ENCODE measurements at places on chromosomes 2 and 18.

DNA sequence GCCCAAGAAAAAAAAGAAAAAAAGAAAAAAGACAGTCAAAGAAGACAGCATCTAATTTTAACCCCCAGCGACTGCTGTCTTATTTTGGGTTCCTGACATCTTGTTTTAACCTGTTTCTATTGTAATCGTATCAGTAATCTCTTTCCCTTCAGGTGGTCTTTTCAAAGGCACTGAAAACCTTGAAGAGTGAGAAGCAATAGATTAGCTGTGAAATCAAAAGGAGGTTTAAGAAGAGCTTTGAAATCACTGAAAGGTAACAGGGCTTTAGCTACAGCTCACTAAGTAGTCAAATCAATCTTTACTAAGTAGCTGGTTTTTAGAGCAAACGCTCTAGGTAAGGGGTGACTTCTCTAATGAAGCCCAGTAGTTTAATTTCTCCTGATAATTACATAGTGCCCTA, 5.4 kb upstream of the TANC1 start:
- DNase-seq, result no peak

- no peak for DNase-seq
Observed at GRCh38 chr2:67878743-67879142, 184.1 kb downstream of the C1D start.

GRCh38 chr2:81195017-81195773, 890.6 kb upstream of the LRRTM1 start:
- DNase-seq, result no peak

GRCh38 chr2:28445448-28446258, 50.2 kb upstream of the PLB1 start:
- DNase-seq, result no peak

DNA sequence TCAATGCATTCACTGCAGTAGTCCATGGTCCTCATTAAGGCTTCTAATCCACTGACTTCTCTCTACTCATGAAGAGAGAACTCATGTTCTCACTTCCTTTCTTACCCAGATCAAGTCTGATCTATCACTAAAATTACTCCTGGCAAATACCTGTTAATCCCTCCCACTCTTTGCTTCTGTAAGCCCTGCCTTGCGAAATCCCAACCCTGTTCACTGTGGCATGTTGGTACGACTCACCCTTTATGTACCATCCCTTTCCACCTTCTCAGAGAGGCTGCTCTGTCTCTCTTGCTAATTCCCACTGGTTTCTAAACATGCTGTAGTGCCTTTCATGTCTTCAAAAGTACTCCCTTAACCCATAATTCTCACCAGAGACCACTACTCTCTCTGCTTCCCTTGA, 272.2 kb upstream of the ACVR2A start:
- DNase-seq, result no peak

DNA sequence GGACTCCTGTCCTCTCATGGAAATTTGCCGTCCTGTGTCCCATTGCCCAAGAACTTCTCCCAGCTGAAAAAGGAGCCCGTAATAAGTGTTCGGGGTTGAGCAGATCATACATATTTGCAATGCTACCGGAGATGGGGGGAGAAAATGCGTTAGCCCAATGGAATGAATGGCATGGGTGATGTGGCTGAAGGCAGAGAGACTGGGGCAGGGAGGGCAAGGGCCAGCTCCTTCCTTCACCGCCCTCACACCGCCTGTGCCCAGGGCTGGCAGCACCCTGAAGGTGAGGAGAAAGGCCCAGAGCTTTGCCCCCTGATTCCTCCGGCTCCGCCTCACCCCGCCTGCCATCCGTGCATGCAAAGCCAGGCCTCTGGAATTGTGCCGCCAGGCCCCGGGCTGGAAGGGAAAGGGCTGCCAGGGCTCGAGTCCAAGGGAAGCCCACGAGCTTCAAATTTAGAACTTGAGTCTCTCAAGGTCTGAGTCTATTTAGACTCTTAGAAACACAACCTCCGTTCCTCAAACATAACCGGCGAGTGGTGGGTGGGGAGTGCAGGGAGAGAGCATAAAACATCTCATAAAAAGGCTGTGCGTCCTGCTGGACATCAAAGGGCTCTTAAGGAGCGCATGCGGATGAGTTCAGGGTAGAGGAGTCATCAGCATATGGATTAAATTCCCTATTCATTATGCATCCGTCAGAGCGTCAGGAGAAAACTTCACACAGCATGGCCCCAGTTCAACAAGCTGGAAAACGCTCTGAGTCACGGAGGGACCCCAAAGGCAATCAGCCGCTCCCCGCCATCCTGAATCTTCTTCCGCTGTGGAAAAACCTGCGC, 121.7 kb upstream of the GLI2 start:
- no peak for DNase-seq

DNA sequence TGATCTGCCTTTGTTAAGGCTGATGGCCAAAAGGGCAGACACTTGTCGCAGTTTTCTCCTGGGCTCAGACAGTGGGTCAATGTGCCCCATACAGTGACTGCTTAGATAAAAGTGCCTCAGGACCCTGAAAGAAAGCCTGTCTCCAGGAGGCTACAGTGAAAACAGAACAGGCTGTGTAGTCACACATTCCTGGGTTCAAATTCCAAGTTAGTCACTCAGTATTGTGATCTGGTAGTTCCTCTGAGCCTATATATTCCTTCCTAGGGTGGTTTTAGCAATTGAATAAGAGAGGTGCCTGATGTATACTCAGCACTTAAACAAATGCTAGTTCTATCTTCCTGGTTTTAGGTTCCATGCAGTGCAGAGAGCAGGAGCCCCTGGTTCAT, 54.4 kb downstream of the RPL37A start:
- DNase-seq, result no peak

Measured in NCI-H524 (cell line).